Left ventricle myocardium superior (tissue), 1 donor: ENCODE measurements at places on chromosomes 4 and X.

- DNase-seq, result peak; percentile 73
Measured at GRCh38 chr4:101345596-101346350, 1.6 kb downstream of the PPP3CA start.

DNA sequence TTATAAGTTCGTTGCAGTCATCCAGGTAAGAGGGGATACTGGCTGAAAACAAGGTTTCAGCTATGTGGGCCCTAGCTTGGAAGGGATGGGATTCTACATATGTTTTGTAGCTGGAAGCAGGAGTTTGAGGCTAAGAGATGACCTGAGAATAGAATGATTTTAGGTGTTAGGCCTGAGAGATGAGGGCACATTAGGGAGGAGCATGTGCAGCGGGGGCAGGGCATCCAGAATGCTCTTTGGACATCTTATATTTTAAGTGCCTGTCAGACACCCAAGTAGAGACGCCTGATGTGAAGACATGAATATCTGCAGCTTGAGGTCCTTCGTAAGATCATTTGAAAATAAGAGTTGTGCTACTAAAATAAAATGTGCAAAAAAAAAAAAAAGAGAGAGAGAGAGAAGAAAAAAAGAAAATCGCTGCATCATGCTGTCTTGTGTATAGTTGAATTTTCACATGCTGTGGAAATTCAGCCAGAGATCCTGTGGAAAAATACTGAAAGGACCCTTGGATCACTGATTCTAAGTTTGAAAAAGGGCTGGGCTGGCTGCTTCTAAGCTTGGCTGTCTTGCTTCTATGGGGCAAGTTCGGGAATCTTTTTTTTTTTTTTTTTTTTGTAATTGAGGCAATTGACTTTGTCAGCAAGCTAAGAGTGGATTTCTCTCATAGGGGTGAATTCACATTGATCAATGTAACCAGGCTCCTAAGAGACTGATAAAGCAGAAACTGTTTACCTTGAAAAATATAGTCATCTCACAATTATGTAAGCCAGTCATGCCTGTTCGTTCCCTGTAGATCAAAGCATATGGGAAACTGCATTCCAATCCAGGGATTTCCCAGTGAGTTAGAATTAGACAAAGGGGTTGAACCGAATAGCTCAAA, 341.0 kb upstream of the GATB start:
- DNase-seq, result no peak

GRCh38 chr4:143359644-143360193, 23.0 kb downstream of the GAB1 start:
- no peak for DNase-seq

- no peak for DNase-seq
Measured at GRCh38 chrX:40081679-40082068, 16.1 kb downstream of the BCOR start.

GRCh38 chr4:185955151-185955770, 113.7 kb upstream of the TLR3 start:
- DNase-seq, result no peak

DNA sequence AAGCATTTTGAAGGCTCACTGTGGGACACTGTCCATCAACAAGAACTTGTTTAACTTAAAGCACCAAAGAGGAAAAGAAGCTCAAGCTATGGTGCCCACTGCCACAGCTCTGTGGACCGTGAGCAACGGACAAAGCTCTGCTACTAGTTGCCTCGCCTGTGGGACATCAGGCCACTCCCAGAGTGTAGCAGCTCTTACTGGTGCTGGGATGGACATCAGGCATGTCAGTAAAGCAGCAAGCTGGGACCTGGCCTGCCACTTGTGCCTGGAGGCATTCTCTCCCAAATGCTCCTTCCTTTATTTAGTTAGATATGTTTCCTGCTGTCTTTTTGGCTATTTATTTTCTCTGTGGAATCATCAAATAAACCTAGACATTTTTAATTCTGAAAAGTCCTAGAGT, 46.7 kb downstream of the TMEM154 start:
- no peak for DNase-seq

GRCh38 chrX:23515028-23515427, 152.3 kb upstream of the PRDX4 start:
- DNase-seq, result no peak

GRCh38 chr4:157151711-157152110, 68.8 kb upstream of the GRIA2 start:
- no peak for DNase-seq

DNA sequence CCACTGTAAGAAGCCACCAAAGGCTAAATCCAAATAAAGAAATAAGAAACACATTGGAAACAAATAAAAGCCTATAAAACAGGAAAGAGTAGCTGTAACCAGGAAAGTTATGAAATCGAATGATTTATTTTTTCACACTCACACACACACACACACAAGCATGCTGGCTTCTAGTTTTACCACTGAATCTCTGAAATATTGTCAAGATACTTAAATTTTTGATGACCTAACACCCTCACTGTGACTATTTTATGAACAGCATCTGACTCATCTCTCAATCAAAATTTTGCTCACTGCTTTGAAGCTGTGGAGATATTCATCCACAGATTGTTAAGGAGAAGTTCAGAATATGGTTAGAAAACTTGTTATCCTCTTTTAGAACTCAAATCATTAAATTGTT, 13.9 kb upstream of the GABRB1 start:
- DNase-seq, result no peak

DNA sequence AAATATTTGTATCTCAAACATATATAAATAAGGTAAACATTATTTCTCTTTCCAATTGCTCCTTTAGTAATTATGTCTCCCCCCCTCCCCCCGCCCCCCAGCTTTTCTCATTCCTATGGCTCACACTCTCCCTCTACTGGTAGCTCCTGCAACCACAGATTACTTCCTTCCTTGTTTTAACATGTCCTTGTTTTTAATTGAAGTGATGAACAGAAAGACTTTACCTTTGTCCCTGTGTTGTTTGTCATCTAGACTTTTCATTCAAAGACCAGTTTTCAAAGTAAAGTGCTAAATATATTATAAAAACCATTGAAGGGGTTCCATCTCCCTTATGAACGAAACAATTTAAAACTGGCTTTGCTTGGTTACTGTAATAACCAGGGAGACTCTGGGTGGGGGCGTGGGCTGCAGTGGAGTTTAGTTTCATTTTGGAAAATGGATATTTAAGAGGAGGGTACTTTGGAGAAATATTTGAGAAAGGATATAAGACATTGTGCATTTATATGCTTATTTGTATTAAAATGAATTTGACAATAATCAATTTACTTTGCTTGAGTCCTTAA, 352.9 kb downstream of the RAPGEF2 start:
- no peak for DNase-seq

DNA sequence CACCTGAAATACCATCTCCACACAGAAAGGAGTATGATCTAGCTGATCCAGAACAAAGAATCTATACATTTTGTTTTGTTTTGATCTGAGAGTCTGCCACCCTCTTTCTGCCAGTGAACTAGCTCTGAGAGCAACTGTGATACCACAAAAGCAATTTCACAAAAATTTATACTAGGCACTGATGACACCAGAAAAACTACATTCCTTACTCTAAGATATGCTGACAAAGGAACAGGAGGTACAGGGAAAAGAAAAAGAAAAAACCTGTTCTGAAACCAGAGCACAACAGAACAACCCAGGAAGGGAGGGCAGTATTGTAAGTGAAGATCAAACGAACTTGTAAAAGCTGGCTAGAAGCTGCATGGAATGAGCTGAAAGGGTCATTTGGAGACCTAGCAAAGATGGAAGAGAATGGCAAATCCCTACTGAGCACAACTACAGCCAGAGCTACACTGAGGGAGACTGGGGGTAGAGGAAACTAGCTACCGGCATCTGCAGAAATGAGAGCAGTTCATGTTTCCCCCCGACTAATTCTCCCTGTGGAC, 31.9 kb downstream of the AMOT start:
- no peak for DNase-seq

DNA sequence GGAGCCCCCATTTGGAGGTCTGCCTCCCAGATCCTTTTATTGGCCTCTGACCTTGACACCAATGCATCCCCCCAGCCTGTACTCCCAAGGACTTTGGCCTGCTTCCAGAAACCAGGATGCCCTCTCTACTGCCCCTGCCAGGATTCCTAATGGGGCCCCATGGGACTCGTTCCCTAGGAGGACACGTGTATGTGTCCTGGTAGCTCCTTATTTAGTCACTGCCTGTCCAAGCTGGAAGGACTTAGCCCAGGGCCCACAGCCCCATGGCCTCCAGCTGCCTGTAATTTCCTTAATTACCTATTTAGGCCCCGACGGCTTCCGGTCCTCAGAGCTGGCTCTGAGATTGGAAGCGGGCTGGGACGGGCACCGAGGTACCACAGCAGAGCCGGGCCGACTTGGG, 9.4 kb downstream of the ATP2B3 start:
- no peak for DNase-seq

- no peak for DNase-seq
Measured at GRCh38 chr4:18127030-18127429, 105.5 kb upstream of the LCORL start.

DNA sequence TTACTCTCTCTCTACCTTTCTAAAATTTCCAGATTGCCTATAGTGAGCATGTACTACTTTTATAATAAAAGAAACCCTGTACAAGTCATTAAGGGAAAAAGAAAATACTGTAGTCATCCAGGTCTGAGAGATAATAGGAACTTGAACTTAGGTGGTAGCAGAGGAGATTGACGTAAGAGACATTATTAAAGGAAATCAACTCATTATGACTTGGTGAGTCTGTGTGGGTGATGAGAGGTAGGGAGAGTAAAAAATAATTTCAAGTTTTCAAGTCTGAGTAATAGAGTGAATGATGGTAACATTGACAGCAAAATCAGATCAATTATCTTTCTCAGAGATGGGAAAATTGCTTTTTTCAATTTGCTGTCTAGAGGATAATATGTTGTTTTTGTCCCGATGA, 44.0 kb upstream of the ZCCHC12 start:
- DNase-seq, result no peak

DNA sequence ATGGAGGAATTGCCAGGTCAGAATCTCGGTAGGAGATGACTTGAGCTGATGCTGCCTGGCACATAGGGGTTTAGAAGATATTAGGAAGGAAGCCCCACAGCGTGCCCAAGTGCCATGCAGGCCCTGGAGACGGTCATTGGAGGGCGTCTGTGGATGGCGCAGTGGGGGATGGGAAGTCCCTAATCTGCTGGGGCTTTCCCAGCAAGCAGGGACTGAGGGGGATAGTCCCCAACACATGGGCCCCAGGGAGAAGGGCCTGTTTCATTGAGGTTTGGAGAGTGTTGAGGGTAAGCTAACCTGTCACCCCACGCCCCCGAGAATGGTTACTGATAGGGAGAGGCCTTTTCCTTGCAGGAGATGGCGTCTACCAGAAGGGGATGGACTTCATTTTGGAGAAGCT, 7.8 kb downstream of the TAFAZZIN start:
- no peak for DNase-seq

GRCh38 chr4:113106108-113106507, 56.7 kb downstream of the ANK2 start:
- DNase-seq, result no peak

GRCh38 chr4:151263455-151263854, 13.5 kb upstream of the PRSS48 start:
- no peak for DNase-seq

DNA sequence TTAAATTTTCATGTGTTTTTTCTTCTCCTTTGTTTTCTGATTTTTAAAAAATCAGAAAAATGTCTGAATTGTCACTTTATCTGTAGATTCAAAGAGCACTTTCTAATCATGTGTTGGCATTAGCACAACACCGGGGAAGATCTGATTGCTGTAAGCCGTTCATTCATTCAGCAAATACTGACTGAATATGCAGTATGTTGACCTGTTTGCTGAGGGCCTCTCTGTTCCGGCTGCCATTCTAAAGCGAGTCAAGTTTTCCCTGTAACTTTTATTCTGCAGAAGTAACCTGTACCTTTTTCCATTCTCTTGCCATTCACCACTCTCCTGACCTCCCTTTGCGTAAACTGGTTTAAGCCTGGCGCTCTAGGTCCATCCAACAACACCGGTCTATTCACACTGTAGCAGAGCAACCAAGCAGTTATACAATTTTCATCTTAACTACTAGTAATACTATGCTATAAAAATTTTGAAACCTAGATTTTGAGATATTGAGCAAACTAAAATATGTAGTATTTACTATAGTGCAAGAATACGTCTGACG, 6.7 kb downstream of the SORBS2 start:
- no peak for DNase-seq

DNA sequence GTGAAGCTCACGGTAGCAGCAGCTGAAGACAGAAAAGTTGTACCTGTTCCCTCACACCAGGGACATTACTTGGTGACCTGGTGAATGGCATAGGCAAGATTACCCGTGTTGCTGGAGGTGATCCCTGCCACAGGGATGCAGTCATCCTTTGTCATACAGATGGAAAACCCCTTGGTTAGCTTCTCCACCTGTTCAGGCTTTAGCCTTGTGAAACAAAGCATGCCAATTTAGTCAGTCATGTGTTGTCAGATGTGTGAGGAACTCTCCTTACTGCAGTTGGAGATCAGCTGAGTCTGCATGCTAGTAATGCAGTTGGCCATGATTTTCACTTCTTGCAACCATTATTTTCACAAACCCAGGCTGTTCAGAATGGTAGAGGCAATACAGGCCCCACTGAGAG, 41.0 kb downstream of the AMELX start:
- no peak for DNase-seq

GRCh38 chr4:53361451-53361850, 4.4 kb downstream of the SCFD2 start:
- DNase-seq, result no peak

- no peak for DNase-seq
Measured at GRCh38 chrX:129719268-129719667, 19.5 kb upstream of the XPNPEP2 start.

DNA sequence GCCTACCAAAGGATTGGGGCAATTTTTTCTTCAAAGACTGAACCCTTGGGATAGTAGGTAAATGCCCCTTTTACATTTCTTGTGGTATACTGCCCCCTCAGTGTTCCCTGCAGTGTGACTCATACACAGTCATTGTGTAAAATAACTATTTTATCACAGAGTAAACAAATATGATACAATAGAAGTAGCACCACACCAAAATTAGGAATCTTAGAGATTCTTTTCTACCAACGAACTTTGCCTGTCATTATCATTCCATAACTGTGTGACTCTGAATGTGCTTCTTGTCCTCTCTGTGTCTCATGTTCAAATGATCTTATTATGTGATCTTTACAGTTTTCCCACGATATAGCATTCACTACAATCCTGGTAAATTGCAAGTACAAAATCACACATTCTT, 517.0 kb downstream of the ZIC3 start:
- no peak for DNase-seq

DNA sequence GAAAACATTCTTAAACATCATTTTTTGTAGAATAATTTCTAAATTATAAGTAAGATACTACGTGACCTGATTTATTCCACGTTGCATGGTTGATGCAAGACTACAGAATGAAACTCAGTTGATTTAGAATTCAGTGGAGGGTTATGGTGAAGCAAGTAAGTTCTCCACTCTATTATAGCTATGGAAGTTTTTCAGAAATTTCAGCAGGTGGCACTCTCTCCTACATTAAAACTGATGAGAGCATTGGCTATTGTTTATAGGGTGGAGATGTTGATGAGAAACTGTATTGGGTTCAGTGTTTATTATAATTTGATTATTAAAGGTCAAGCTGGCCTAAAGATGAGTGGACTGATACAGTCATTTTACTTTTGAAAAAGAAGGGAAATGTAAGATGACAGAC, 88.0 kb downstream of the FNIP2 start:
- DNase-seq, result no peak
